ENCODE measurements at places on chromosomes 3 and 15. TPM values are rescaled to one million over a fixed set of nuclear protein-coding genes. Genes with fewer than 3 reads are reported as not detected.

DNA sequence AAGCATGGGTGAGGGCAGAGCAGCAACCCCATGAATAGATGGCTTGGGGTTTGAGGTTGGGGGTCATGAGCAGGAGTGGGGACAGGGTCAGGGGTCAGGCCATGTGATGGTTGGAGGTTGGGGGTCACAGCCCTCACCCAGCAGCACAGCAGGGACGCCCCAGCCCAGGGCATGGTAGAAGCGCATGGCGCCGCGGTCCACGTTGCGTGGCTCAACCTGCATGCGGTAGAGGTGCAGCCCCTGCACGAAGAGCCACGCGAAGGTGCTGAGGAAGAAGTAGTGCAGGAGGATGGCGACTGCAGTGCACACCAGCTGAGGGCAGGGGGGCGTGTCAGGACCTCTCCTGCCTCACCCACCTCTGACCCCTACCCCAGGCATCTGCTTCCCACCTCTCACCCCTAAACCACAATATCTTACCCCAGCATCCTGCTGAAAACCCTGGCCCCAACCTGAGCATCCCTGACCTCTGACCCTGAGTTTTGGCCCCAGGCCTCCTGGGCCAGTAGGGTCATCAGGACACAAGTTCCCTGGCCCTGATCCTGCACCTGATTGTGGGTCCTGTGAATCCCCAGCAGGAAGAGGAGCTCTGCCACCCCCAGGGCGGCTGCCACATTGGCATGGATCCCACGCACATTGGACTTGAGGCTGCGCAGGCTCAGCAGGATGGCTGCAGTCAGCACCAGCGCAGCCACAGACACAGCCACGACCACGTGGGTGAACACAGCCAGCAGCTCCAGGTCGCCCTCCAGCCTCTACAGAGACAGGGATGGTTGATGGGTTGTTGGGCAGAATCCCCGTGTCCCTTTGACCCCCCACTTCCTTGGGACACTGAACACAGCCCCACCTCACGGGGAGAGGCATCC, 9.9 kb upstream of the SLC26A6 start:
- no peak for DNase-seq

- no peak for DNase-seq
Measured at GRCh38 chr3:107323723-107324122, 53.5 kb upstream of the CCDC54 start.

- no peak for DNase-seq
Measured at GRCh38 chr15:67177752-67178151, 76.7 kb downstream of the AAGAB start.

DNA sequence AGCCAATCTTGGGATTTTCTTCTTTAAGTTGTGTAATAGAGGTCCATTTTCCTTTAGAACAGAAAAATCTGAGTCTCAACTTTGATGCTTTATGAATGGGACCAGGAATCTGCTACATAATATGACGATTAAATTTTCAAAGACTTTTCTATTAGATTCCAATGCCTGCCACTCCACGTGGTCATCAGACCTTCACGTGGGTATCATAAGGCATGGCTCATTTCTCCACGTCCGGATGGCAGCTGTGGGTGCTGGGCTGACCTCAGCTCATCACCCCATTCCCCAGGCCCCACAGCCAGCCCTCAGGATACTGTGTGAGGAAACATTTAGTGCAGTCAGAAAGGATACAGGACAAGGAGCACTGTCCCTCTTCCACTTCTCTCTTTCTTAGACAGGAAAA, 159.7 kb downstream of the SEMA6D start:
- no peak for DNase-seq

Gene FAM219B
- polyA plus RNA-seq, result 22.5 TPM

Gene SLC35G2
- 1.1 TPM for polyA plus RNA-seq

All from foreskin keratinocyte (primary cell).